ENCODE measurements at places on chromosomes 12 and 14. TPM values are rescaled to one million over a fixed set of nuclear protein-coding genes. Genes with fewer than 3 reads are reported as not detected.

ARHGAP9 gene
- total RNA-seq, result 4.4 TPM

GRCh38 chr12:6952863-6953441 is 1.8 kb downstream of the PTPN6 start:
- DNase-seq, result peak; percentile 45

DNA sequence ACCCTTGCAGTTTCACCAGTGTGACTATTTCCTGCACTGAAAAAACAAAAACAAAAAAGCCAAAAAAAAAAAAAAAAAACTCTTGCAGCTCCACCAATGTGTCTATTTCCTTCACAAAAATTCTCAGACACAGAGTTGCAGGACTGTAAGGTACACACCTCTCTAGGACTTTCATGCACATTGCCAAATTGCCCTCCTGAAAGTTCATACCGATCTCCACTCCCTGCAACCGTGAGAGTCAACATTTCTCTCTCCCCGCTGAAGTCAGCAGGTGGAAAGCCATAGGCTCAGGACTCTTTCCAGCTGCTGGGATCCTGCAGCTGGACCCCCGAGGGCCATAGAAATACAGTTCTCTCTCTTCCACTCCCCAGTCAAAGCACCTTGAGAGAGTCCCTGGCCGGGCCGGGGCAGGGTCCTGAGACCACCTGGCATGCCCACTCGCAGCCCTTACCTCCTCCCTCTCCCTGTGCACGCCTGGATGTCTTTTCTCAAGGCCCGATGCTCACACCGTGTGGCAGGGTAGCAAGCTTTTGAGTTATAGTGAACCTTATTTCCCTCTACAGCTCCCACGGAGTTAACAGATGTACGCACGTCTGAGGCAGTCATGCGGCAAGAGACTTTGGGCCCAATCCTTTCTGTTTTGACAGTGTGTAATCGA is 23.6 kb downstream of the MMAB start:
- no peak for DNase-seq

- peak; percentile 27 for DNase-seq
These were observed 212.5 kb upstream of the RTL1 start for GRCh38 chr14:101116065-101116464.

DNA sequence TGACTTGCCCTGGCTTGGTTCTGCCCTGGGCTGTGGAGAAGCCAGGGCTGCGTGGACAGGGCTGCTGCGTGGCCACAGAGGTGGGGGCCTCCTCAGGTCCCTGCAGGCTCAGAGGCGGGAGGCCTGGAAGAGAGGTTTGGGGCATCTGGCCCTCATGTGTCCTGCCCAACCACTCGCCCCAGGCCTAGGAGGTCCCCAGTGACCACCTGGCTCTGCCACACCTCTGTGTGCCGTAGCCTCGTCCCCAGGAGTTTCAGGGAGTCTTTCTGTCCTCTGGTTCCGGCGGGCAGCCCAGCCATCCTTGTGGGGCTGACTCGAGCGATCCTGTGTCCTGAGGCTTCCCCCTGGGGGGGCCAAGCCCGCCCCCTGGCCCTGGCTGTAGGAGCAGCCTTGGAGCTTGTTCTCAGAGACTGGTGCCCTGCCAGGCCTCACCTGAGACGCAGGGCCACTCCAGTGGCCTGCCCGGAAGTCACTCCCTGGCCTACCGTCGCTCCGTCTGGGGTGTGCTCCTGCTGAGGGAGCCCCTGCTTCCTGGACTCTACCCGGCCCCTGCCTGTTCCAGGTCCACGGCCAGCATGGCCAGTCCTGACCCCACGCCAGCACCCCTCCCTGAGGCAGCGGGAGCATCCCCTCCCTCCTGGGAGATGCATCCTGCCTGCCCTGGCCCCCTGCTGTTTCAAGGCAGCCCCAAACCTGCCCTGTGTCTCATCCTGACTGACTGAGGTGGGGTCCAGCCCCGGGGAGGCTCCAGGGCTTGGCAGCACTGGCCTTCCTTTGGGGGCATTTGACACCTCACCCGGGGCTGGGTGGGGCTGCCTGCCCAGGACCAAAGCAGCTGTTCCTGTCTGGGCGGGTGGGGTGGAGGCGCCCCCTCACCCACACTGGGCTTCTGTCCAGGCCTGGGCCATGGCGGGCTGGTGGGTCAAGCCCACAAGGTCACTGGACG is 13.9 kb downstream of the ASPG start:
- no peak for DNase-seq

- no peak for DNase-seq
These were observed 94.4 kb downstream of the SYT1 start for GRCh38 chr12:78958941-78959340.

DNA sequence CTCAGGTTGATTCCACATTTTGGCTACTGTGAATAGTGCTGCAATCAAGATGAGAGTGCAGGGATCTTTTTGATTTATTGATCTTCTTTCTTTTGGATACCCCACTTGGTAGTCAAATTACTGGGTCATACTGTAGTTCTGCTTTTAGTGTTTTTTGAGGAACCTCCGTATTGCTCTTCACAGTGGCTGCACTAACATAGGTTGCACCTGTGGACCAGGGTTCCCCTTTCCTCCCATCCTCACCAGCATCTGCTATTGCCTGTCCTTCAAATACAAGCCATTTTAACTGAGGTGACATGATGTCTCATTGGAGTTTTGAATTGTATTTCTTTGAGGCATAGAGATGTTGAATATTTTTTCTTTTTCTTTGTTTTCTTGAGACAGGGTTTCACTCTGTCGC is 152.5 kb upstream of the TMEM132C start:
- no peak for DNase-seq

GRCh38 chr12:89873745-89874144 is 165.1 kb upstream of the ATP2B1 start:
- DNase-seq, result no peak

DNA sequence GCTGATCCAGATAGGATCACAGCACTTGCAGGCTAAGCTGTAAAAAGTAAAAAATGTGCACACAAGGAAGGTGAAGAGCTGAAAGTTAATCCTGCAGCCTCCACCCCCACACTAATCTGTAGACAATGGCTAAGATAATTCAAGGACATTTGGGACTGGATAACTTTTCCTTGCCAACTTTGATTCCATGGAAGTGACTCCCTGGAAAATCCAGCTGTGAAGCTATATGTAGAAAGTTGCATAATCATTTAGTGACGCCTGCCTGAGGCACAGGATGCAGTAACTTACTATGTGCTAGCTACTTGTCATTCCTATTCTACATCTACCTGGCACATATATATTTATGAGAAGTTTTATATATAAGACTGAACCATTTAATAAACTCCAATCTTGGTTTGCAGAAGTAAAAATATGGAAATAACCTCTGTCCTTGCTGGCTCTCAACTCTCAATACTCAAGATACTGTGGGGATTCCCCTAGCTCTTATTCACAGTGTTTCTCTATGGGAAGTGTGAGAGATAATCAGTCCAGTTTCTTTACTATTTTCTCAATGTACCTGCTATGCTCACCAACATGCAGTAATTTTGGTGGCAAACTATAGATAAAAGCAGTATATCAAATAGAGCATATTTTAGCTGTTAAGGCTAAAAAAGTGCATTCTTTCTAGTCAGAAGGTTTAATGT is 14.8 kb downstream of the LDHB start:
- no peak for DNase-seq

- no peak for DNase-seq
These were observed 3.7 kb downstream of the TPCN1 start for GRCh38 chr12:113224955-113225354.

DNA sequence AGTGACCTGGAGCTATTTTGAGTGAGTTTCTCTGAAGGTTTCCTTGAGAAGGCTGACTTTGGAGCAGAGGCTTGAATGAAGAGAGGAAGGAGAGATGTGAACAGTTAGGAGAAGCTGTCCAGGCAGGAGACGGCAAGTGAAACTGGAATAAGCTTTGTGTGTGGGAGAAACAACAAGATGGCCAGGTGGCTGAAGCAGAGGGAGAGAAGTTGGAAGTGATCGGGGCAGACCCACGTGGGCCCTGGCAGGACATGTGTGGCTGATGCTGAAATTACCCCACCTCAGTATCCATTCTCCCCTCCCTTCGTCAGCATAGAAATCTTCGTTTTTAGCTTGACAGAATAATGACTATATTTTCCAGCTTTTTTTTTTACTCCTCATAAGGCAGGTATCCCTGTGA is 809.2 kb upstream of the TMEM132C start:
- no peak for DNase-seq

DNA sequence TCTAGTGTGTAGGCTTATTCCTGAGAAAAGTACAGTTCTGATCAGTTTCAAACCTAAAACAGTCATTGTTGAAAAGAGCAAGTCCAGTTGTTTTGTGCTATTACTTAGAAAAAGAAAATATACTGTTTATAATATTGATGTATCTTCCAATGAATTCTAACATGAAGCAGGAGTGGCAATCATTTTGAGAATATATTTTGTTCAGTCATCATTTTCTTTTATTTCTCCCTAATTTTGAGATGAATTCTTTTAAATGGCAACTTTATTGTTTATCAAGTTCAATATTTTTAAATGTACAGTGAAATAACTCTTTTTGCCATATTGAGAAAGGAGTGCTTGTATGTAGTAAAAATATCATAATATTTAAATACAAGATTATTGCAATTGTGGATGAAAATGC is 862.2 kb upstream of the MDGA2 start:
- no peak for DNase-seq

- no peak for DNase-seq
These were observed 10.9 kb downstream of the ISCU start for GRCh38 chr12:108573317-108573716.

RHOJ gene
- total RNA-seq, result 10.5 TPM

- no peak for DNase-seq
These were observed 92.3 kb upstream of the DCN start for GRCh38 chr12:91274916-91275315.

- peak; percentile 46 for DNase-seq
These were observed 26.3 kb downstream of the SLC15A4 start for GRCh38 chr12:128797119-128798118.

DNA sequence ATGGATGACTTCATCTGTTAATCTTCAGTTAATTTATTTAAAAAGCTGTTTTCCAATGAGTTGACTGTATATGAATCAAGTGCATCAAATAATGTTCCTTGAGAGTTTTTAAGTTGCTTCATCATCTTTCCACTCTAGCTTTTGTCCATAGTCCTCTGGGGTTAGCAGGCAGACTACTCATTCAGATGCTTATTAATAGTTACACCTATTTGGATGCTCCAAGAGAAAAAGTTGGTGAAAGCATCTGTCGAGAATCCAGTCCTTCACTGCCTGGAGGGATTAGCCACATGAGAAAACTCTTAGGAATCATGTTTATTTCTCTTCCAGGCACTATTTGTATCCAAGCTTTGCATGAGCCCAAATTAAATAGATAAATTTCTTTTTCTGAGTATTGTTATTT is 70.2 kb downstream of the DACT1 start:
- no peak for DNase-seq

GRCh38 chr14:23259426-23259825 is 21.7 kb downstream of the RNF212B start:
- no peak for DNase-seq

GRCh38 chr14:71702786-71703185 is 229.4 kb upstream of the RGS6 start:
- no peak for DNase-seq

DNA sequence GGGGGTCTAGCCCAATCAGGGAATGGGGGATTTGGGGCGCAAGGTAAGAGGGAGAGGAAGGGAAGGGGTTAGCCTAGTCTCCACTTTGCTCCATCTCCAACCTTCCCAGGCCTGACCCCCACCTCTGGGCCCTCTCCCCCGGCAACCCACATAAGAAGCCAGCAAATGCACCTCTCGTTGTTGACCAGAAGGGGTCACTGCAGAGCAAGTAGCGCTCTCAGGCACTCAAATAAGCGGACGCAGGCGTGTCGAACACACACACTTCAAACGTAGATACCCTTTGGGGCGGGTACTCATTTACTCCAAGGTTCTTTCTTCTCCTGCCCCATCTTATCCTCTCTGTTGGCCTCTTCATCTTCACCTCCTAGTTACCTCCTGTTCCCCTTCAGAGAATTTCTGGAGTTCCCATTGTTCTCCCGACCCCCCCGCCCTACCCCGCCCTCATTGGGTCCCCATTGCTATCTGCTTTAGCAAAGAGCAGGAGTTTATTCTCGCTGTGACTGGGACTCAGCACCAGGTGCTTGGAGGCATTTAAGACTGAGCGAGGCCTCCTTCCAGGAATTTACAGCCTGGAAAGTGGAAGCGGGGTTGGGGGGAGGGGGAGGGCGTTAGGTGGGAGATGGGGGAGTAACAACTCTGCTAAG is 1.5 kb upstream of the SRRM4 start:
- DNase-seq, result no peak

OR8S1 gene
- total RNA-seq, result not detected

DNA sequence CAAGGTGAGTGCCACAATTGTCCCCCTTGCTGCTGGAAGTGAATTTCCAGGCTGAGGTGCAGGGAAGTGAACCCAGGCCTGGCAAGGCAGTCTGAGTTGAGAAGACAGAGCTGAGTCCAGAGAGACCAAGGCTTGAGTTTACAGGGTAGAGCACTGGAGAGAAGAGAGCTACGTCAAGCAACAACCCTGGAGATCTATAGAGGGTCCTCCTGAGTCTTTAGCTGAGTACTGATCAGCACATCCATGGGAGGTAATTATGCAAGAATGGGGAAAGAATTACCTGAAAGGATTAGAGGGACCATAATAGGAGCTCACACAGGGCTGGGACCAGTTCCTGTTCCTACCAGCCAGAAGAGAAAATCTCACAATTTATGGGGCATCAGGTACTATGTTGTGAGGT is 190.7 kb downstream of the NEDD1 start:
- DNase-seq, result no peak

GRCh38 chr12:15404485-15404884 is 82.2 kb downstream of the PTPRO start:
- DNase-seq, result no peak

PLA2G1B gene
- not detected for total RNA-seq

GRCh38 chr12:69821456-69822159 is 3.4 kb upstream of the MYRFL start:
- DNase-seq, result no peak

DNA sequence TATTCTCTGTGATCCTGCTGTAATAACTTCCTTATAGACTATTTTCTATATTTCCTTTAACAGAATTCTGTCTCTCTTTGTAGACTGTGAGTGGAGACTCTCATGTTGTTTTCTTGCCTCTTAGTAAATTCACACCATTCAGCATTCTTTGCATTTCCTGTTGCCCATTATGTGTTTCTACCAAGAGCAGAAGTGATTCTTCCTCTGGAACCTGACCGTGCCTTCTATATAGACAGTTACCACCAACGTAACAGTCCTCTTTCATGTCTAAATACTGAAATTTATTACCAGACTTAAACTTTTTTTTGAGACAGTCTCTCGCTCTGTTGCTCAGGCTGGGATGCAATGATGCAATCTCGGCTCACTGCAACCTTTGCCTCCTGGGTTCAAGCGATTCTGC is 31.1 kb downstream of the METAP2 start:
- DNase-seq, result no peak

- no peak for DNase-seq
These were observed 178.0 kb downstream of the GRIP1 start for GRCh38 chr12:66500841-66501240.

PTHLH gene
- total RNA-seq, result 4.4 TPM

NRIP2 gene
- 0.33 TPM for total RNA-seq

CIT gene
- total RNA-seq, result 4.6 TPM

- no peak for DNase-seq
These were observed 22.8 kb downstream of the C14orf132 start for GRCh38 chr14:96062010-96062409.

SIVA1 gene
- total RNA-seq, result 235 TPM

KRAS gene
- total RNA-seq, result 23.9 TPM

GRCh38 chr12:87806310-87806709 is 222.9 kb downstream of the C12orf50 start:
- DNase-seq, result no peak

LARP4 gene
- total RNA-seq, result 51.9 TPM
